ENCODE measurements at places on chromosomes 12 and 14.

- DNase-seq, result no peak
Measured at GRCh38 chr14:65425885-65426284, 13.4 kb downstream of the FUT8 start.

DNA sequence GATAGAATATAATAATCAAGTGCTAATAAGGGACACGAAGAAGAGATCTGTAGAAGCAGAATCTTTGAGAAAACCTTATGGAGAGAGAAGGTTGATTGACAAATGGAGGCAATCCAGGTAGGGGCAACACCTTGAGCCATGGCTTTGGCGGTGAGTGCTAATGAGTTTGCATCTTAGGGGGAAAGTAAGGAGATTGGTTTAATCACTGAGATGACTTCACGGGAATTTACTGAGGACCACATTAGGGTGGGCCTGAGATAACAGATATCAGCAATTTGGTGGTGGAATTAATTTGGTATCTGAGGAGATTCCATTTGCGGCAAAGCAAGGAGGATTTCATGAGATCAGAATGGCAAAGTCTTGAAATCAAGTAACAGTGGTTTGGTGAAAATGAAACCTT lies 1.8 kb upstream of the LARP4 start:
- no peak for DNase-seq

DNA sequence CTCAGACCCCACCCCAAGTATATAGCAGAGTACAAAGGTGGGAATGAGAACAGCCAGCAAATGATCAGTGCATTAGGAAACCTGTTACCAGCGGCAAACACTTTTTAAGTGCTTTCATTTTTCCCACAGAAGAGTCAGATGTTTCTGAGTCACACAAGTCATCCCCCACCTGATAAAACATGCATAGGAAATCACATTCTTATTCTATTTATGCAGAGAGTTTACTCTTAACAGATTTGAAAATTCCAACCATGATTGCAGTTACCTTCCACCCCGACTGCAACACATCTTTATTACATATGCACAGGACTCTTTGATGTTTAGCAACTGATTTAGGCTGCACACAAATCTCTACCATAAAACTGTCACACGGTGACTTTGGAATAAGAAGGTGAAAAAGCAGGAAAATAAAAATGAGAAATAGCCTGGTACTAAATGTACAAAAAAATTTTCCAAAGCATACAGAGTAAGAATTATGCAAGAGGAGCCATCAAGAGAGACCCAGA lies 236.4 kb downstream of the PAWR start:
- peak; percentile 48 for DNase-seq

- no peak for DNase-seq
Measured at GRCh38 chr12:94415066-94415465, 44.6 kb downstream of the CEP83 start.

DNA sequence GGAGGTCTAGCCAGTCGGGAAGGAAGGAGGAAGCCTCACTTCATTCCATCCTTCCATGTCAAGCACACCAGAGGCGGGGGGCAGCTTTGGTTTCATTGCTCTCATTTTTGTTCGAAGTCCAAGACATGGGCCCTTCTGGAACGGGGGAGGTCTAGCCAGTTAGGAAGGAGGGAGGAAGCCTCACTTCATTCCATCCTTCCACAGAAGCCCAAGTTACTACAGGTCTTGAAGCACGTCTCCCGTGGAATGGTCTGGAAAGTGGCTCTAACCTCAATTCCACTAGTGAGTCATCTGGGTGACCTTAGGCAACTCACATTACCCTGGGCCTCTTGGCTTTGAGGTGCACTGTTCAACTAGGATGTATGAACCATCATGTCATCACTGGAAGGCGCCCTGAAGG lies 156.3 kb downstream of the NTF3 start:
- DNase-seq, result peak; percentile 19

DNA sequence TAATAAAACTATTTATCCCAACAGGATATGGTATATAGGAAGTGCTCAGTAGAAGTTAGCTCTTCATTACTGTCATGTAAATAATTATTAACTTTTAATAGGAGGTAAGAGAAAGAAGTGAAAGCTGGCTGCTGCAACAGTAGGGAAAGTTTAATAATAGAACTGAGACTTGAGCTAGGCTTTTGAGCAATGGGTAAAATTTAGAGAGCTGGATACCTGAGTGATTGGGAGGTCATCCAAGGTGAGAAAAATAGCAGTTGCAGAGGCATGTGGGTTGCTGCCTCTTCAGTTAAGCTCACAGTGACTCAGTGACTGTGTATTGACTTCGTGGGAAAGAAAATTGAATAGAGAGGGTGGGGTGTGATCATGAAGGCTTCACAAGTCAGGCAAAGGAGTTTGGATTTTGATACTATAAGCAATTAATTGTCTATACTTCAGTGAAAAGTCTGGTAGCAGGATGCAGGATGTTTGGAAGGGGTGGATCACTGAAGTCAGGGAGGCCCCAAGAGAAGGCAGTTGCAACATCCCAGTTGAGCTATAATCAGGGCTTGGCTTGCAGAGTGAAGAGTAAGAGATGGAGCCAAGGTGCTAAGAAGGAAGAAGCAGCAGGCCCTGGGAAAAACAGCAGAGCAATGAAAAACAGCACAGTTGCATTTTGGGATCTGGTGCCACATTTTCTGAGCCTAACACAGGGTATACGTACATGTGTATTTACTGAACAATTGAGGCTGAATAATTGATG lies 172.0 kb upstream of the FRMD6 start:
- peak; percentile 72 for DNase-seq

DNA sequence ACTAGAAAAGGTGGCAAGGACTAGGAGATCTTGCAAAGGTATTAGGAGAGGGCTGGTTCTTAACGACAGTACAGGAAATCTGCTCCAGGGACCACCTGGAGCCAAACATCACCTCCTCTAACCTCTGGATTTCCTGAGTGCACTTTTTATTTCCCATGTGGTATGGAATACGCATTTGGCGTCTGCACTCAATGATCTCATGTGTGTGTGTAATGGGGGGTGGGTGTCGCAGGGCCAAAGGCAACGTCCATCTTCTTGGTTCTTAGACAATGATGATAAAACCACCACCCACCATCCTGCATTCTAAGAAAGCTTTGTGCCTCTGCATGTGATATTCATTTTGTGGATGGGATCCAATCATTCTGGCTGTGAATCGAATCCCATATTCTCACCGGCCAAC lies 68.8 kb downstream of the CLMN start:
- DNase-seq, result no peak

DNA sequence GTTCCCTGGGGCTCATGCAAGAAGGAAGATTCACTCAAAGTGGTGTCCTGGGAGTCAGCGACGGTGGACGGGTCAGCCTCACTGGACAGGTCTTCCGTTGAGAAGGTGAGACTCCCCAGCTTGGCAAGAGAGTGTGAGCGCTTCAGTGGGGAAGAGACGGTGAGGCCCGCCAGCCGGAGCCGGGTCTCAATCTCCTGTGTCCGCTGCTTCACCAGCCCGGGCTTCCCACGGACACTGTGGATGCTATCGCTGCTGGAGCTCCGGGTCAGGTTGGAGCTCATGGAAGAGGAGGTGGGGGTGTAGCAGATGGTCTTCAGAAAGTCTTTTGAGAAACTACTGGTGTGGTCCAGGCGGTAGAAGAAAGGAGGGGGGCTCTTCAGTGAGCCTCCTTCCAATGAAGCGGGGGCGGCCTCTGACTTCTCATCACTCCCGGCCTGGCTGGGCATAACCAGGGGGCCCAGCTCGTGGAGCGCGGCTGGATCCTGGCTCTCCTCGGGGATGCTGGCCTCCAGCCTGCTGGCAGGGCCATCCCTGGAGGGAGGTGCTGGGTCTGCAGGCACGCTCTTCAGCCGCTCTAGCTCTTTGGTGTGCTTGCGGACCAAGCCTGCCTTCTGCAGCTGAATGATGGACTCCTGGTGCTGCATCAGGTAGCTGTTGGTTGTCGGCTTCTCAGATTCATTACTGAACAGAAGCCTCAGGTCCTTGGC lies 56.9 kb upstream of the CORO1C start:
- DNase-seq, result no peak

- no peak for DNase-seq
Measured at GRCh38 chr12:124031058-124031457, 58.0 kb downstream of the ZNF664 start.

GRCh38 chr12:132474237-132474741 lies 15.7 kb upstream of the FBRSL1 start:
- DNase-seq, result no peak

DNA sequence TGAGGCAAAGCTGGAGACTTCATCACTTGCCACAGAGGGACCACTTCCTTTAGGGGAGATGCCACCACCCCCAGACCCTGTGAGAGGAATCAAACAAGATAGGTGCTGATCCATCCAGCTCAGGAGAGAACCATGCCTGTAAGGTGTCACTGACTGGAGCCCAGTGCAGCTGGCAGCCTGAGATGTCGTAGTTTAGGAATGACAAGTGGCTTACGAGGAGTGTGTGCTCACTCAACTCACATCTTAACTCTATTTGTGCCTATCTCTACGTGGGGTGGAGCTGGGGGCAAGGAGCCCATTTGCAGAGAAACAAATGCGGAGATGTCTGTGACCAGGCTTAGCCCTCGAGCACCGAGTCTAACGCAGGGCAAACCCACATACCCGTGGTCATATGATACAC lies 25.8 kb downstream of the CHFR start:
- DNase-seq, result no peak

- peak; percentile 21 for DNase-seq
Measured at GRCh38 chr14:70698288-70698687, 56.6 kb downstream of the TTC9 start.

DNA sequence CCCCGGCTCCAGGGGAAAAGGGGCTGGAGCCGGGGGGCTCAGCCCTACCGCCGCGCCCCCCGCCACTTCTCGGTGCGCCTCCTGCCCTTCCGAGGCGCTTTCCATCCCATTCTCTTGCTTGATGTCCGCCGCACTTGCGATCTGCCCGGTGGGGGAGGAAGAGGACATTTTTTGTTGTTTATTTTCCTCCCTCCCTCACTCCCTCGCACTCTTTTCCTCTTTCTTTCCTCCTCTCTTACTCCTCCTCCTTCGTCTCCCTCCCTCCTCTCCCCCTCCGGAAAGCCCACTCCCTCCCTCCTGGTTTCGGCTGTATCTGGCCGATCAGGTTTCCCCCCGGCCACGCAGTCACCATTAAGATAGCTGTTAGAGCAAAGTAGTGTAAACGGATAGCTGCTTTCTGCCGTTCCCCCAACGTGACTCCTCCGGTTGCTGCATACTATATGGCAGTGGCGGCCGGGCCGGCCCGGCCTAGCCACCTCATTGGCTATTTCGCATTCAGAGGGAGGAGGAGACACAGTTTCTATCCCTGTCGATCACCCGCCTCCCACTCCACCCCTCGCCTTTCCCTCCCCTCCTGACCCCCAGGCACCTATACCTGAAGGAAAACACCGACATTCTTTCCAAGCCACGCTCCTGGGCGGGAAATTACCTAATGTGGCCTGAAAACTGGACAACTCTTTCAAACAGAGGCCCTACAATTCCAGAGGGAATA lies at the start of gene SIX4:
SIX4 (minus strand) TSS at position 445 of the 712 bp plus-strand sequence; CDS start at position 168, 277 bp downstream.
- peak; percentile 95 for DNase-seq

- no peak for DNase-seq
Measured at GRCh38 chr12:12159988-12160387, 89.2 kb downstream of the BCL2L14 start.

DNA sequence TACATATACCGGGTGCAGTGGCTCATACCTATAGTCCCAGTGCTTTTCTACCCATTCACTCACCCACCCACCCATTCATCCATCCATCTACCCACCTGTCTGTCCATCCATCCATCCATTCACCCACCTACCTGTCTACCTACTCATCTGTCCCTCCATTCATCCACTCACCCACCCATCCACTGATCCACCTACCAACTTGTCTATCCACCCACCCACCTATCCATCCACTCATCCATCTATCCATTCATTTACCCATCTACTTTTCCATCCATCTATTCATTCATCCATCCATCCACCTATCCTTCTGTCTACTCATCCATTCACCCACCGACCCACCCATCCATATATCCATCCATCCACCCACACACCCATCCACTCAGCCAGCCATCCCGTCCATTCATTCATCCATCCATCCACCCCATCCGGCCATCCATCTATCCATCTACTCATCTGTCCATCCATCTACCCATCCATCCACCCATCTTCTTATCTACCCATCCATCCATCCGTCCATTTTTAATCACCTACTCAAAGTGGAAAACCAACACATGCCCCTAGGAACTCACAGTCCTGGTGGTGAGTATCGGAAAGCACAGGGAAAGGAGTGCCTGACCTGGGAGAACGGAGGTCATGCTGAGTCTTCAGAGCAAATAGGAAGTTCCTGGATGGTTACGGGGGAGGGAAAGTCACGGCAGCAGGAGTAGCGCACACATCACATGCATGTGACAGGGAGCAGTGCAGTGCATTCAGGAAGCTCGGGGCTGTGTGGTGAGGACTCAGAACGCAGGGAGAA lies 20.0 kb downstream of the DDX51 start:
- DNase-seq, result no peak

GRCh38 chr12:49293056-49293956 lies 1.6 kb upstream of the PRPH start:
- no peak for DNase-seq

DNA sequence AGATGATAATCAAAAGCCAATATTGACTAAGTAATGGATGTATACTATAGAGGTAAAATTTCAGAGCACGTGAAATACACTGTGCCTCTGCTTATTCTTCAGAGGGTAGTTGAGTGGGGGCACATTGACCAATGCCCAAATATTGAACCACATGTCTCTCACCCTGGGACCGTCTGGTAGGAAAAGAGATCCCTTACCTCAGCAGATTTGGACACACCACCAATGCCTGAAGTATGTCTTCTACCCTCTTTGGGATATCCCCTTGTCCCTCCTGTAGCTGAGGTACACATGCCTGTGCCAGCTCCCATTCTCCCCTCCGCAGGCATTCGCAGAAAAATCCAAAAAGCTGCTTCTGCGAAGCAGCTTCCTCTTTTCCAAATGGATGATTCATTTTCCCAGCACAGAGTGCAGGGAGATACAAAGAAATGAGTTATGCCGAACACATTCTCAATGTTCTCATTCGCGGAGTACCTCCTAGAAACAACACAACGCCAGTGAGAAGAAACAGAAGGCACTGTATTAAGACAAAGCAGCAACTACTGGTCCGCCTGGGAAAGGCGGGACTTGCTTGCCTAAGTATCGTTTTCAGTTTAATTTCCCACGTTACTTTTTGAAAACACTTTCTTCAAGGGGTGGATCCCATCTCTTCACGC lies 691 bp downstream of the ZFYVE26 start:
- peak; percentile 45 for DNase-seq

- no peak for DNase-seq
Measured at GRCh38 chr12:115864396-115864795, 413.1 kb downstream of the MED13L start.

GRCh38 chr12:58296863-58297262 lies 355.5 kb downstream of the ATP23 start:
- DNase-seq, result no peak
